NCI-H1417 treated with DMSO at 0.1 percent for 48 hours (cell line): ENCODE measurements at places on chromosomes 6 and 20.

- DNase-seq, result no peak
Measured at GRCh38 chr6:28531479-28532128, 5.9 kb downstream of the GPX5 start.

- DNase-seq, result no peak
Measured at GRCh38 chr6:155646443-155646842, 190.8 kb upstream of the NOX3 start.

DNA sequence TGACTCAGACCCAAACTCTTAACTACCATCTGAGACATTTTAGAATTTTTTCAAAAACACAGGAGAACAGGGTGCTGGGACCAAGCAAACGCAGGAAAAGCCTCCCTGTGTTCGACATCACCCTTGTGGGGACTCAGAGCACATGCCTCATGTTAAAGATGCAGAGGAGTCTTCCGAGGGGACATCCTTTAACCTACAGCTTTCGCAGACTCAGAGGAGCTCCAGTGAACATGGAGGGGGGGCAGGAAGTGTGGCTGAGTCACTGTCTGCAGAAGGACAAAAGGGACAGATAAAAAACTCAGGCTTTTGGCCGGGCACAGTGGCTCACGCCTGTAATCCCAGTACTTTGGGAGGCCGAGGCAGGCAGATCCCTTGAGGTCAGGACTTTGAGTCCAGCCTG, 15.1 kb downstream of the BMP7 start:
- no peak for DNase-seq

DNA sequence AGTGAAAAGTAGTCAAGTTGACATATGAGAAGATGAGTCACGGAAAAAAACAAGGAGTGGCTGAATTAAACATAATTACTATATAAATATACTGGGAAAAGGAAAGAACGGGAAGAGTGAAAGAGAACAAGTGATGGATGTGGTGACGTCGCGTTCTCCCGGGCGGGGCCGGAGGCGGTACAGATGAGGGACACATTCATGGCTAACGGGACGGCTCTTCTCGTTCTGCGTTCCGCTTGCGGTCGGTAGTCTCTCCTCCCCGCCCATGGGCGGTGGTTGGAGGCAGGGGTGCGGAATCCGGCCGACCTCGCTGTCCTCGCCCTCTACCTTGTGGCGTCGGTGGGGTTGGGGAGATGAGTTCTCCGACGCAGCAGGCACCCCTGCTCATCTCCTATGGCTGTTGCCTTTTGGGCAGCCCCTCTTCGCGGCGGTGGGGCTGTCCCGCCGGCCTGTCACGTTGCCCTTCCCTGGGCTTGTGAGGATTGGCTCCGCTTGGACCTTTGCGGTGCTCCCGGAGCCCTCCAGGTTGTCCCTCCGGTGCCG, 22.5 kb downstream of the HLA-G start:
- no peak for DNase-seq

GRCh38 chr6:120686492-120686891, 647.8 kb downstream of the TBC1D32 start:
- DNase-seq, result no peak

DNA sequence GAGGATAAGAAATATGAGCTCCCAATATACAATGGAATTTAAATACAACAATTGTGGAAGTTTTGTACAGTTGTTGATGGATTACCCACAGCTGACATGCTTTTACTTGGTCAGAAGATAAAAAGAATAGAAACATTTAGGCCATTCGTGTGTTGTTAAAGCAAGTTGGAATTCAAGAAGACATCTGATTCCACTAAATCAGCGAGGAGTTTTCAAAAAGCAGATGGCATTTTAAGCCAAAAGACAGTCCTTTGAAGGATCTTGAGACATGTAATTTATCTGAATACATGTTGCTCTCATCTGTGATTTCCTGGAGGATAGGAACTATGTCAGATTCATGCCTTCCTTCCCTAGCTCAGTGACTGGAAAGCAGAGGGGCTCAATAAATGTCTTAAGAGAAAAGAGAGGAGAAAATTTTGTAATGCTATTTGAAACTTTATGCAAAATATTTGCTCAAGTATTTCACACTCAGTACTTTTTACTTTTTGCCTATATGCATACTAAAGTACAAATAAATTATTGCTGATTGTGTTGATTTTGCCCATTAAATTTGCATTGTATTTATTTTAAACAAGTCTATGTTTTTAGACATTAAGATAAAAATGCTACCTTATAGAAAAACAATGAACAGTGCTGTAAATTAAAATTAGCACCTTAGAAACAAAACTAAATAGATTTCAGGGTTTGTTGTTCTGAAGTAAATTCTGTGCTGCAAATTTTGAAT, 733.8 kb upstream of the FLRT3 start:
- DNase-seq, result no peak

- no peak for DNase-seq
Measured at GRCh38 chr20:8744228-8744844, 324.6 kb upstream of the PLCB4 start.

- DNase-seq, result no peak
Measured at GRCh38 chr6:32198866-32199265, 6.4 kb upstream of the GPSM3 start.

GRCh38 chr6:37673436-37673835, 24.2 kb downstream of the MDGA1 start:
- DNase-seq, result no peak

- DNase-seq, result no peak
Measured at GRCh38 chr20:1707588-1708449, 50.2 kb upstream of the SIRPG start.

GRCh38 chr6:15501826-15502445, 160.9 kb downstream of the DTNBP1 start:
- DNase-seq, result no peak

DNA sequence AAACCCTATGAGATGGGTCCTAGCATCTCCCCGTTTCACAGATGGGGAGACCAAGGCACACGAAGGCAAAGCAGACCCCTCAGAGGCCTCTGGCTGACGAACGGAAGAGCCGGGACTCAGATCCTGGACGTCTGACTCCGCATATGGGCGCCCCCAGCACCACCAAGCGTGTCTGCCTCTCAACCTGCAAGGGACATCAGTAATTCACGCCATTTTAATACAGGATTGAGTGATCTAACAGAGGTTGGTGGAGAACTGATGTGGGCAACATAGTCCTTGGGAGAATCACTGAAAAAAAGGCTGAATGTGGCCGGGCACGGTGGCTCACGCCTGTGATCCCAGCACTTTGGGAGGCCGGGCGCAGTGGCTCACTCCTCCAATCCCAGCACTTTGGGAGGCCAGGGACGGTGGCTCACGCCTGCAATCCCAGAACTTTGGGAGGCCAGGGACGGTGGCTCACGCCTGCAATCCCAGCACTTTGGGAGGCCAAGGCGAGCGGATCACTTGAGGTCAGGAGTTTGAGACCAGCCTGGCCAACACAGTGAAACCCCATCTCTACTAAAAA, 206.6 kb downstream of the DLL1 start:
- no peak for DNase-seq

DNA sequence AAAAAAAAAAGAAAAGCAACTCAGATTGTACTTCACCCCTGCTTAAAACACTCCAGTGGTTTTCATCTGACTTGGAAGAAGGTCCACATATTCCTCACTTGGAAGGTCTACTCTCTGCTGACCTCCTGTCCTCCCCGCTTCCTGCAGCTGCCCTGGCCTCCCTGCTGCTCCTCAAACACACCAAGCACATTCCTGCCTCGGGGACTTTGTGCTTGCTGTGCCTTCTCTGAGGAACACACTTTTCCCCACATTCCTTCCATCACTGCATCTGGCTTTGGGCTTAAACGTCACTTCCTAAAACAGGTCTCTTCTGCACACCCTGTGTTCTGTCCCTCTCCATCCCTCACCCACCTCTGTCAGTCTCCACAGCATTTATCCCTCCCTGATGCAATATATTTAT, 4.9 kb upstream of the PDYN start:
- DNase-seq, result no peak

DNA sequence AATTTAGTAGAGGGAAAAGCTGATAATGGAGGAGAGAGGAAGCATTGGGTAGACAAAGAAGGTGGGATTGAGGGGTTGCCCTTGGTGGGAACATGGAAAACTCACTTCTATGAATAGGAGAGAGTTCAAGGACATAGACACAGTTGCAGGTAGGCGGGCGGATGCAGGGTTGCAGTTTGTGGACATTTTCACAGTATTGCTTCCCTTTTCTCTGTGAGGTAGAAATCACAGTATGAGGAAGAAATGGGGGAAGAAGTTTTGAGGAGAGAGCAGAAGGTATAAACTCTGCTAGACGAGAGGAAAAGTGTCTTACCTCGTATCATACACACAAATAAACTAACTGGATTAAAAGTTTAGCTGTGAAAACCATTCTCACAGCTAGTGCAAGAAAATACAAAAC, 200.7 kb upstream of the ECI2 start:
- DNase-seq, result no peak

DNA sequence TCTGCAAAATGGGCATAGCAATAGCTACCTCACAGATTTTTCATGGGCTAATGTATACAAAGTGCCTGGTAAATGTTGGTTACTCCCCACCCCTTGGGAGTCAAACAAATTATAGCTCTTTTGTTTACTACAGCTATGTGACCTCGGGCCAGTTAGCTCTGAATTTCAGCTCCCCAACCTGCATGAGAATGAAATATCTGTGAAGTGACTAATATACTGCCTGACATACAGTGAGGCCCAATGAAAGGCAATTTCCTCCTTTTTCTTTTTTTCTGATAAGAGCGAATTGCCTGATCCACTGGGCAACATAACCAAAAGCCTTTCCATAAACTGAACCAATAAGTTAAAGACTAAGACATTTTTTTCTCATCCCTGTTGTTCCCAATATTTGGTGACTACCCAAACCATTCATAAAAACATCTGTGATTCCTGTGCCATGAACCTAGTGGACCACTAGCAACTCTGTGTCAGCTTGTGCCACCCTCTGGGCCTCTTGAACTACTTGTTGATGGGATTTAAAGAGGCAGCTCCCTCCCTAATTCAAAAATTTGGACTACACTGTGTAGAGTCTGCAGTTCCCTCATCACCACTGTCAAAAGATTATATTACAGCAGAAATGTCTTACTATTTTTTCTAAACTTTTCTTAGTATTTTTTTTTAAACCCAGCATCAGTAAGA, 91.9 kb upstream of the TMEM30A start:
- DNase-seq, result no peak

GRCh38 chr6:1346558-1347091, 34.7 kb downstream of the FOXQ1 start:
- no peak for DNase-seq

DNA sequence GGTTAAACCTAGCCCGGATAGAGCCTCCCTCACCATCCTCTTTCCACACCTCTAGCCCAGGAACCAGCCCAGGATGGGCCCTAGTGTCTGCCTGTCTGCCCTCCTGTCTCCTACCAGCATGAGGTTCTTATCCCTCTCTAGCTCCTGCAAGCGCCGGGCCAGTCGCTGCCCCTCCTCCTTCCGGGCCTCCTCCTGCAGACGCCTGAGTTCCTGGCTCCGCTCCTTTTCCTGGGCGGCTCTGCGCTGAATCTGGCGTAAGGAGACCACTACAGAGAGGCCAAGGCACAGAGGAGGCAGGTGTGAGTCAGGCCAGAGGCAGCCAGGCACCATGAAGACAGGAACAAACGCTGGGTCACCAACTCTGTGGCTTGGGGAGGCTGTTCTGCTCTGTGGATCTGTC, 4.3 kb upstream of the PSORS1C2 start:
- DNase-seq, result no peak

DNA sequence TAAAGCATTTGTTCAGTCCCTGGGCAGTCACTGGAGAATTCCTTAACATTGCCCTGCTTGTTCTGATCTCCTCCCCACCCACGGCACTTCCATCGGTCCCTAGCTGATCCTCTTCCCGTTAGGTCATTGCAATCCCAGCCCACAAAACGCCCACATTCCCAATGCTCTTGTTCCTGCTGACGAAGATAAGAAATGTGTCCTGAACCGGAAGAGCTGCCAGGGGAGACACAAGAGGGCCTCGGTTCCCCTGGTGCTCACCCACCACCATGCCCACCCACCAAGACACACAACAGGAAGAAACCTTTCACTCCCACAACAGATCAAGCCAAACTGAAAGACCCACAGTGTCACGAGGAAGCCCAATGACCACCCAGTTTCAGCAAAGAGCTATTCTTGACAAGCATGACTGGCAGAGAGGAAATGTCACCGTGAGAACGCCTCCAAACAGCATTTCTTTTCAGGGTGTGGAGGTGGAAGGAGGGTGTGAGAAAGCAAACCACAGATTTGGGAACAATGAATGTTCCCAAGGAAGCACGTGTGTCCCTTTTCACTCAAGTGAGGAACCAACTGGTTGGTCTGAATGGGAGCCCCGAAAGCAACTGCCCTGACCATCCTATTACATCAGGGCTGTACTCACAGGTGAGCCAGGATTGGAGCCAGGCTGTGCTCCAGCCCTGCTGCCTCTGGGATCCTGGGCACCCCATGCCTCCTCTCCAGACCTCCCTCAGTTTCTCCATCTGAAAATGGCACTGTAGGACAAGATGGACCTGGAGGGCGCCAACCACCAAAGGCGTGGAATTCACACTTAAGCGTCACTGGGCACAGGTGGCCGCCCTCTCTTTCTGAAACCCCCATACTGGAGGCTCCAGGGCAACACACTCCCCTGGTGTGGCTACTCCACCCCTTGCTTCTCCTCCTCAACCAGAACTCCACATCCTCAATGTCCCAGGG, 97.5 kb downstream of the ZMYND8 start:
- no peak for DNase-seq
